Activated CD4-positive, CD25-positive, alpha-beta regulatory T cell treated with anti-CD3 and anti-CD28 coated beads, Interleukin-2, amount 50 U/mL, for 16 hours (primary cell): ENCODE measurements at places on chromosomes 7 and 10.

GRCh38 chr10:21368022-21368582 is 157.4 kb downstream of the SKIDA1 start:
- no peak for DNase-seq

DNA sequence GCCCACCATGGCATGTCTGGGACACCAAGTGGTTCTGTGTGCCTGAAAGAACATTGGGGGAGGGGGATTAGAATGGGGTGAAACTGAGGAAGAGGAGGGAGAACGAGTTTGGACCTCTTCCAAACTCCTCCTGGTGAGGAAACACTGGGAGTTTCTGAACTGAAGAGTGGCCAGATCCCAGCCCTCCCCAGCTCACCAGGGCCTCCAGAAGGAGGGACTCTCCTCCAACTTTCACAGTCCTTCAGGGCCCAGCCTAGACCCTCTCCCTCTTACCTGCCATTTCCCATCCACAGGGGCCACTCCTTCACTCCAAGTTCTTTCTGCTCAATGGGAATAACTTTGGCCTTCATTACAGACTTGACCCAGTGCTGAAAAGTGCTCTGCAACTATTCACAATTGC is 132.0 kb upstream of the FOXK1 start:
- DNase-seq, result no peak

DNA sequence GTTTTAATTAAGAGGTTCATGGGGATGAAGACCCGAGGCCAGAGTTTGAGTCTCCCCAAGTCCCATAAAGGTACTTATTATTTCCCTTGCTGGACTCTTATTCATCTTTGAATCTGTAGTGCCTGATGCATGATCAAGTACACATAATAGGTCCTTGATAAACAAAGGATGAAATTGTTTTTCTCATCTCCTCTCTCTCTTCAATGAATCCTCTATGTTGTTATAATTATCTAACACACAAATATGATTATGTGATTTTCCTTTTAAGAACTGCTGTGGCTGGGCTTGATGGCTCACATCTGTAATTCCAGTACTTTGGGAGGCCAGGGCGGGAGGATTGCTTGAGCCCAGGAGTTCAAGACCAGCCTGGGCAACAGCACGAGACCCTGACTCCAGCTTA is 117.7 kb downstream of the BAMBI start:
- no peak for DNase-seq

DNA sequence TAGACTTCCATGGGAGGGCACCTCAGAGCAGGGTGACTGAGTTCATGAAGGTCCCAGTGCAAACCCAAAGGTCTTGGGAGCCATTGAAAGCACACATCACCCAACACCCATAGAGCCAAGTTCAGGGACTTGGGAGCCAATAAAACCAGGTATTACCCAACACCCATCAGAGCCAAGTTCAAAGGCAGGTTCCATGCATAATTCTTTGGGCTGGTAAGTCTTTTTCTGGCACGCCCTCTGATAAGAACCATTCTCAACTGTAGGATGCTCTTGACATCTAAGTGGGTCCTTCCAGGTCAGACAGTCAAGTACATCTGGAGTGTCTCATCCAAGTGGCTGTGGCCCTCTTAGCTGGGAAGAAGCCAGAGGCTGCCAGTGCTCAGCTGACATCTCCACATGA is 63.2 kb downstream of the EBF3 start:
- no peak for DNase-seq

DNA sequence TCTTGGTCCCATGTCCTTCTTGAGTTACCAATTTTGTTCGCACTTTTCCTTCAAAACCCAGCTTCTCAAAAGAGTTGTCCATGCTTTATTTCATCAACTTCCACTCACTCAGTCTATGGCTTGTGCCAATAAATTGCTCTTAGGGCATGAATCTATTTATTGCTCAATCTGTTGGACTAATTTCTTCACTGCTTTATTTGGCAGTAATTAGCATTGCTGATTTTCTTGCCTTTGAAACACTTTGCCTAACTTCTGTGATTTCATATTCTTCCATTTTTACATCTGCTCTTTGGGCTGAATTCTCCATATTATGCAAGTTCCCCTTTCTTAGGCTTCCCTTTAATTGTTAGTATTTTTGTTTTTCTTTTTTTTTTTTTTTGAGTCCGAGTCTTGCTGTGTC is 16.8 kb downstream of the DLD start:
- DNase-seq, result no peak
